ENCODE measurements at places on chromosomes 5 and 9.

DNA sequence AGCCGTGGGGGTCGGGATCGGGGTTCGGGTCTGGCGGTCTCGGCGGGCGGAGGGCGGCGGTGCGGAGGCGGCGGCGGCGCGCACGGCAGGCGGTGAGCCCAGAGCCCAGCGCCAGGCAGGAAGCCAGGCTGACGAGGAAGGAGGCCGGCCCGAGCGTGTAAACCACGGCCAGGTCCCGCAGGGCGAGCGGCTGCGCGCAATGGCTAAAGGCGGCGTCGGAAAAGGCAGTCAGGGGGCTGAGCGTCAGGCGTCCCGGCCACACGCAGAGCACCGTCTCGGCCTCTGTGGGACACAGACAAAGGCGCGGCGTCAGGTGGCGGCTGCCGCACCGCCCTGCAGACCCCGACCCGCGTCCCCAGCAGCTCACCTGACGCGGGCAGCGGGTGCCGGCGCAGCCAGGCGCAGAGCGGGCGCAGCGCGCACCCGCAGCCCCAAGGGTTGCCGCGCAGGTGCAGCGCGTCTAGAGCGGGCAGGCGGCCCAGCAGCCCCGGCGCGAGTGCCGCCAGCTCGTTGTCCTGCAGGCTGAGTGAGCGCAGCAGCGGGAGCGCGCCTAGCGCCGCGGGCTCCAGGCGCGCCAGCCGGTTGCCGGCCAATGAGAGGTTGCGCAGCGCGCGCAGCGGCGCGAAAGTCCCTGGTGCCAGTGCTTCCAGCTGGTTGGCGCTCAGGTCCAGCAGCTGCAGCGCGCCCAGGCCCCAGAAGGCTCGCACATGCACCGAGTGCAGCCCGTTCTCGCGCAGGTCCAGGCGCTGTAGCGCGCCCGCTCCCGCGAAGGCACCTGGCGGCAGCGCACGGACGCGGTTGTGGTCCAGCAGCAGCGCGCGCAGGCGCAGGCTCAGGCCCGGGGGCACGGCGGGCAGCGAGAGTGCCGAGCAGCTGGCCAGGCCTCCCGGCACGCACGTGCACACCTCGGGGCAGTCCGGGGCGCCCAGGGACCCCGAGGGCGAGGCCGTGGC lies 671 bp downstream of the LRRC26 start:
- no peak for DNase-seq

DNA sequence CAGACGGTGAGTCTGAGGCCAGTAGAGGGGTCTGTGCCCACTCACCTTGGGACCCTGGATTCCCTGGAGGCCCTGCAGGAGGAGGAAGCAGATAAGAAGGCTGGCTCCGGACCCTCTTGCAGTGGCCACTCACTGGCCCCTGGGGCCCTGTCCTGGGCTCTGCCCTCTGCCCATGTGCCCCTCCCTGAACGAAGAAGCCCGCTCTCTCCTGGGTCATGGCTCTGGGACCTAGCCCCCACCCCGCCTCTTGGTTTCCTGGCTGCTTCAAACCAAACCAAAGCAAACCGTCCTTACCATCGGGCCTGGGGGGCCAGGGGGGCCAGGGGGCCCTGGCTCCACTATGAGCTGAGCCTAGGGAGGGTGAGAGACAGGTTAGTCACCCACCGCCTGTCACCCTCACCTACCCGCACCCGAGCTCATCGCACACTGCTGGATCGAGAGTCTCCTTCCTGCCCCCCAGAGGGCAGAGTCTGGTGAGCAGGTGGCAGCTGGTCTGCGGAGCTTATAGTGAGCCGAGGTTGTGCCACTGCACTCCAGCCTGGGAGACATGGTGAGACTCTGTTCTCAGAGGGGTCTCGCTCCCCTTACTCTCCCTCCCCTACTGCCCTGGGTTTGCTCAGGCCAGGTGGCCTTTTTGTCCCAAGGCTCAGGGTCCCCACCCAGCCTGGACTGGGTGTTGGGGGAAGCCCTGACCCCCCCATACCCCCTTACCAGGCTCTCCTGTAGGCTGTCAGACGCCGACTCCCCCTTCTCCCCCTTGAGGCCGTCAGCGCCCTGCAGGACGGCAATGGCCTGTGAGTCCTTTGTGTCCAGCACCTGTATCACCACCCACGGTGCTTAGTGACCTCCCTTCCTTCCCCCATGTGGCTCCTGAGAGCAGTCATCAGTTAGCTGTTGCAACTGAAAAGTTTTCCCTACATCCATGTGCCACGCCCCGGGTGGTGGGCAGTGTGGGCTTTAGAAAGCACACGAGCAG lies 15.2 kb upstream of the PHYKPL start:
- no peak for DNase-seq

DNA sequence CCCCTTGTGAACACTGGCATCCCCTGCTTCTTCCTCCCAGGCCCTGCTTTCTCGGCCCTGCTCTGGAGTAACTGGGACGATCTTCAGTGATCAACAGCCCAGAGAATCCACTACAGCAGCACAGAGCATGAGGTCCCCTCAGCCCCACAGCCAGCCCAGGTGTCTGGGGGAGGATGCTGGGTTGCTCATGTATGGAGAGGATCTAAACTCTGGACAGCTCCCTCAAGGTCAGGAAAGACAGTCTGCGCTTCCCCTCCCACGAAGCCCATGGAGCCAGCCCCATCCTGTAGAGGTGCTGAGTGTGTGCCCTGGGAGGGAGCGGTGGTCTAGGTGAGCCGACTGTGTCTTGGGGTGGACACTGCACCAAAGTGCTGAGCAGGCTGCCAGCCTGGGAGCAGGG lies 190.2 kb downstream of the GABBR2 start:
- no peak for DNase-seq

DNA sequence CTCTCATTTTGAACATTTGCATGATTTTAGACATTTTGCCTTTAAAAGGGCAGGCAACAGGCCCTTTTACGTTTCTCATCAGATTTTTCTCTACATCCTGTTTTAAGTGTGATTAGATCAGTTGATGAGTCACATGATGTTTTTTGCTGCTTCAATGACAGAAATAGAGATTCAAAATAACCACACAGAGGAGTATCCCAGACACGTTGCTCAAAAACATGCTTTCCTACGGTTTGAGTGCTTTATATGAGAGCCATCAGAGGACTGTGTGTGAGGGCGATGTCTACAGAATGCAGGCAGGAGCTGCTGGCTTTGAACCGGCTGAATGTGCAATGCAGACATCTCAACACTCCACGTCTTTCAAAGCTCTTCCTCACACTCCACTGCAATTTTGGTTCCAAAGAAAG lies 42.1 kb downstream of the OTULIN start:
- peak; percentile 49 for DNase-seq

DNA sequence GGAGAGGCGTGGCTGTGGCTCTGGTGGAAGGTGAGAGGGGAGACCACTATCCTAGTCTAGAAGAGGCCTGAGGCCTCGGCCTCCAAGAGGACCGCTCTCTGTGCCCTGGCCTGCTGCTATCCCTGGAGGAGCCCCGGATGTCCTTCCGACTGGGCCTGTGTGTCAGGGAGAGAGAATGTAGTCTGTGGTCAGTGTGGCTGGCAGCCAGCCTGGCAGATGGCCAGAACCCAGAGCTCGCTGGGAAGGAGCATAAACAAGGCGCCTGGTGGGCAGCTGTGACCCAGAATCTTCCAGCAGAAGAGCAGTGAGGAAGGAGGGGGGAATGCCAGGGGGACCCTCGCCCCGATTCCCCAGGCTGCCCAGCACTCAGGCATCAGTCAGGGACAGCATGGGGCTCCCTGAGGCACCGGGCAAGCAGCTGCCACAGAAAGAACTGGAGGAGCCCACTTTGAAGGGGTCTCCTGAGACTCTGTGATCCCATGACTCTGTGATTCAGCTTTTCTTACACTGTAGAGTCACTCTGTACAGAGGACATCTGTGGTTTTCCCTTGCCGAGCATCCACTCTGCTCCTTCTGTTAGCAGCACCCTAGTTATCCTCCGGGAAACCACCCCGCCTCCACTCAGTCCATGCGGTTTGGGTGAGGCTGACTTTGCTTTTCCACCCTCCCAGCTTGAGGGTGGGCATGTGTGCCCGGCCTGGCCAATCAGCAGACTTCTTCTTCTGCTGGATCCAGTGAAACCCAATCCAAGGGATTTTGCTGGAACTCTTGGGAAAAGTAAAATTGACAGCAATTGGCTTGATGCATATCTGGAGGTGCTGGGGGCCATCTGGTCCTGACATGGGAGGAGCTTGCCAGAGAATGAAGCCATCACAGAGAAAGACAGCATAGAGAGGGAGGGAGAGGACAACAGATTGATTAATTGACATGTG lies 46.2 kb upstream of the PWWP2A start:
- no peak for DNase-seq

- no peak for DNase-seq
These were observed 25.6 kb downstream of the RASGRF2 start for GRCh38 chr5:80985600-80986228.

DNA sequence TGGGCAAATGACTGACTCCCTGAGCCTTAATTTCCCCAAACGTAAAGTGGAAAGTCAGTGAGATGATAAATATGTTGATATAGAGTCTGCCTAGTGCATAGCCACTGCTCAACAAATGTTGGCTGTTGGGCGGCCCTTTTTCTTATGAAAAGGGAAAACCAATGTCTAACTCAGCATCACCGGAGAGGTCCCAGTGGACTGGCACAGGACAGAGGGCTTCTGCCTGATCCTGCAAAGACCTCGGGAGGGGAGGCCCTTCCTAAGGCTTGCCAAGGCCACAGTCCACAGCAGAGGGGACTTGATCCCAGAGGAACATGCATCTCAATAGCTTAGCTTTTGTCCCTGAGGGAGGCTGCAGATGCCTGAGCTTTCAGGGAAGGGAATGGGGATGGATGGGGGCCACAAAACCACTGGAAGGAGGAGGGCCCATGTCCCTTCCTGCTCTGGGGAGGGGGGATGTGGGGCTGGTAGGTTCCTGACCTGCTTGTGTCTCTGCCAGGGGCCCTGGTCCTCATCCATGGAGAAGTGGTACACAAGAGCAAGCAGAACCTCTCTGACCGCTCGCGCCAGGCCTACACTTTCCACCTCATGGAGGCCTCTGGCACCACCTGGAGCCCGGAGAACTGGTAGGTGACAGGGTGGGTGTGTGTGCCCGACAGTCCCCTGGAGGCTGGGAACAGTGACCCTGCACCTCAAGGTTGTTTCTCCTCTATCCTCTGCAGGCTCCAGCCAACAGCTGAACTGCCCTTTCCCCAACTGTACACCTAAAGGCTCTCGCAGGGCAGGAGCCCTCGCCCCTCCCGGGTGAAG lies 6.3 kb downstream of the DOLK start:
- no peak for DNase-seq

- DNase-seq = no peak
These were observed 311.8 kb upstream of the KIF2A start for GRCh38 chr5:61994171-61994570.

DNA sequence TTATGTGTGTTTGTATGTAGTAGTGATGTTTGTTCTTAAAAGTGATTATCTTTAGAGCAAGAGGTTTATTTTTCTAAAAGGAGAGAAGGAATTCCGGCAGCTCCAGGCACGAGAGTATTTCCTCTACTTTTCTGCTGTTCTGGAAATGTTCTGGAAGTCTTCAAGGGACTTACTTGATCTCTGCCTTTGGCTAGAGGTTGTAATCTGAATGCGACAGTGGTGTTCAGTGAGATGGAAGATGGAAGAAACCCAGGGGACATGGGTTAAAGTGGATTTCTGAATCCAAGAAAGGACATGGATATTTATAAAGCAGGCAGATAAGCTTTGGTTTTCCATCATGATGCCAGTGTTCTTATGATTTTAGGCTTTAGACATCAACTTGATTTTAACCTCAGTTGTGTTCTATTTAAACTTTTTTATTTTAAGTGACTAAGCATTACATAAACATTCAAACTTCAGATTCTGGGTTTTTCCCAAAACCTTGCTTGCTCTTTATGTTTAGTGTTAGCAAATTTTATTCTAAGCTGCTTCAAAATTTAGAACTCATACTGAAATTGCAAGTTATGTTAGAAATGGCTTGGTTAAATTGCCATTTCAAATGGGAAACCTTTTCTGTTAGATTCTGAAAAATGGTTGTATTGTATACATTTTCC lies 3.6 kb downstream of the GPR21 start:
- no peak for DNase-seq

DNA sequence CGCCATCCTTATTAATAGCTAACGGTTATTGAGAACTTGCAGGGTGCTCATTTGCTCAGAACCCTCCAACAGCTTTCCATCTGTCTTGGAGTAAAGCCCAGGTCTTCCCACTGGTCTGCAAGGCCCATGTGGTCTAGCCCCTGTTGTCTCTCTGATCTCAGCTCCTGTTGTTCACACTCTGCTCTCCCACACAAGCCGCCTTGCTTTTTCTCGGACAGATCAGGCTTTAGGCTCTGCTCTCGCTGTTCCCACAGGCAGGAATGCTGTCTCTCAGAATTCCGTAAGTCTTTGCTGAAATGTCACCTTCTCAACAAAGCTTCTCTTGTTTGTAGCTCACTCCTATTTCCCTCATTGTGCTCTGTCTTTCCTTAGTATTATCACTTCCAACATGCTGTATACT lies 34.3 kb downstream of the GPR107 start:
- no peak for DNase-seq

DNA sequence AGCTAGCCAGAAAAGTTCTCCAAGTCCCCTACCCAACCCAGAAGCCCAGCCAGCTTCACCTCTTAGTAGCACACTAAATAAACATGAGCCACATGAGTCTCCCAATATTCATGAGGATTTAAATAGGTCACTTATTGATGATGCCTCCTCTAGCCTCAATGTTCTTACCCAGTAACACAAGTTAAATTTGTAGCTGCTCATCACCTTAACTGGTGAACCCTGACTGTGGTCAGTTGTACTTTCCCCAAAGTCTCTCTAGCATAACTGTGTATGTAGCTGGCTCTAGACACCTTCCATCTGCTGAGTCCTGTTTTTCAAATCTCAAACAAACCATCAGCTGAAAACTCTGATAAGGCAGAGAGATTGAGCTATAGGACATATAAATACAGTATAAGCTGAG lies 100.3 kb upstream of the ELAVL2 start:
- no peak for DNase-seq

All from activated T-cell treated with anti-CD3 and anti-CD28 coated beads, Interleukin-2, amount 50 U/mL, for 1 hour (primary cell).